ENCODE measurements at places on chromosomes 2 and 18. TPM values are rescaled to one million over a fixed set of nuclear protein-coding genes. Genes with fewer than 3 reads are reported as not detected.

Gene CACNB4
- 0.13 TPM for total RNA-seq

Gene ABCB11
- 0.01 TPM for total RNA-seq

Gene AMER3
- total RNA-seq = not detected

Gene FSHR
- not detected for total RNA-seq

Gene KATNAL2
- 3.3 TPM for total RNA-seq

Gene DARS1
- total RNA-seq = 54.8 TPM

Gene SPP2
- total RNA-seq = not detected

Gene ERBB4
- total RNA-seq = not detected

Gene C2orf80
- not detected for total RNA-seq

Gene ALPP
- total RNA-seq = 0.75 TPM

Gene FEV
- not detected for total RNA-seq
